Left ventricle myocardium superior (tissue), 1 donor: ENCODE measurements at places on chromosomes 7 and 10. TPM values are rescaled to one million over a fixed set of nuclear protein-coding genes. Genes with fewer than 3 reads are reported as not detected.
A peak's percentile ranks its signal among the peaks of the same experiment; 100 is the strongest.

The CEP55 gene
- 0.40 TPM for total RNA-seq

DNA sequence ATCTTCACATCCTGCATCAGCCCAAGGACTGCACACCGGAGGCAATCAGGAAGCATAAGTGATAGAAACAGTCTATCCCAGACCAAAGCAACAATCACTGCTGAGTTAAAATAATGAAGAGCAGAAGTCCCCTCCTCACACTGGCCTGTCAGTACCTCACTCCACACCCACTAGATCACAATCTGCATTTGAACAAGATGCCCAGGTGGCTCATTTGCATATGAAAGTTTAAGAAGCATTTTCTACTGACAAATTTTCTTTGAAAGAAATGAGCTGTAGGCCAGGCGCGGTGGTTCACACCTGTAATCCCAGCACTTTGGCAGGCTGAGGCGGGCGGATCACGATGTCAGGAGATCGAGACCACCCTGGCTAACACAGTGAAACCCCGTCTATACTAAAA is 77.4 kb downstream of the CUL2 start:
- no peak for DNase-seq

- no peak for DNase-seq
Measured at GRCh38 chr10:128114901-128115300, 11.3 kb downstream of the MKI67 start.

The SPDYE1 gene
- not detected for total RNA-seq

The MALSU1 gene
- total RNA-seq, result 123 TPM

The BLNK gene
- total RNA-seq, result 1.3 TPM

GRCh38 chr10:110643653-110644597 is at the start of gene RBM20:
RBM20 (plus strand) TSS chr10:110644336; CDS start chr10:110644455, 119 bp downstream.
- peak; percentile 86 for DNase-seq

GRCh38 chr10:131730771-131731497 is 169.9 kb upstream of the PPP2R2D start:
- no peak for DNase-seq

- DNase-seq, result no peak
Measured at GRCh38 chr7:139797607-139798006, 19.8 kb upstream of the HIPK2 start.

DNA sequence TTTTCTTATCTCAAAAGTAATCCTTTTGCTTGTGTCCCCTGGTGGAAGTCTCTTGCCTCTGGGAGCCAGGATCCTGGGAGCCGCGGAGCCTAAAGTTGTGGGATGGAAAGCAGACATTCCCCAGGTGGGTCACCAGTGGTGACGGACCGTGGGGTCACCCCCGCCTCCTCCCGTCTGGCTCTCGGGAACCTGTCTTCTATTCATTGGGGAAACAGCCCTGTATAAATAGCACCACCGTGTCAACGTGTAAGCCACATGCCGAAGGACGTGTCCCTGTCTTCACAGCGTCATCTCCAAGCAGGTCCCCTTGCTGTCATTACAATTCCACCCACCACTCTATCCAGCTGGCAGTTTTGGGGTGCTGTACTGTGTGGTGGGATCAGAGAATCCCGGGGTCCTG is 87.5 kb downstream of the ELFN1 start:
- DNase-seq, result no peak

The SOSTDC1 gene
- 1.4 TPM for total RNA-seq

DNA sequence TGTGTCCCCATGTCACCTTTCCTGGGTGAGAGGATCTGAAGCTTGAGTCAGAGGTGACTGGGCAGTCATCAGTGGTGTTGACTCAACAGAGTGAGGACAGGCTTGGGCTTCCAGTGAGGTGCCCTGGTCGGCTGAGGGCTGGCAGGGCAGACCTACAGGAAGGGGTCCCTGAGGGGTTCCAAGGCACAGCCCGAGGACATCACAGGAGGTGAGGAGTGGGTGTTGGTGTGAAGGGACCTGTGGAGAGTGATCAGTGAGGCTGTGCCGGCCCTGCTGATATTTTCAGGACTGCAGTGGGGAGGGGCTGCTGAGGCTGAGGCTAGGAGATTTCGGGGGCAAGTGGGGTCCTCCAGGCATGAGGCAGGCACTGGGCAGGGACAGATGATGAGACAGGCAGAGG is 545.5 kb downstream of the TCERG1L start:
- no peak for DNase-seq

GRCh38 chr10:32650246-32650655 is 204.3 kb downstream of the CCDC7 start:
- DNase-seq, result no peak

DNA sequence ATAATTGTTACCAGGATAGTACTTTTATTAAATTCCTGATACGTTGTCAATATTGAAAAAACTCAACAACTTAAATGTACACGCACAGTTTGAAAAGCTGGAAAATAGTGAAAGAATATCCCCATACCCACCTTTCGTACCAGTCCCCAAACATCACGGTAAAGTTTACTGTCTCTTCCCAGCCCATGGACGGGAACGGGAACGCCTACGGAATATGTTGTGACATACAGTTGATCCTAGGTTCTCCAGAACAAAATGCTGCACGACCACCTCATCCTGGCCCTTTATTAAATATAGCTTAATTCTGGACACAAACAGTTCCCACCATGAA is 527 bp upstream of the BCAP29 start:
- DNase-seq, result no peak

The PODXL gene
- total RNA-seq, result 61.2 TPM

- DNase-seq, result no peak
Measured at GRCh38 chr7:107856806-107857540, 34.0 kb upstream of the DLD start.

- no peak for DNase-seq
Measured at GRCh38 chr10:4847561-4848355, 21.8 kb downstream of the AKR1E2 start.

GRCh38 chr7:43533801-43534479 is 49.0 kb upstream of the STK17A start:
- no peak for DNase-seq

- DNase-seq, result no peak
Measured at GRCh38 chr7:74403521-74404387, 50.0 kb upstream of the GTF2IRD1 start.

DNA sequence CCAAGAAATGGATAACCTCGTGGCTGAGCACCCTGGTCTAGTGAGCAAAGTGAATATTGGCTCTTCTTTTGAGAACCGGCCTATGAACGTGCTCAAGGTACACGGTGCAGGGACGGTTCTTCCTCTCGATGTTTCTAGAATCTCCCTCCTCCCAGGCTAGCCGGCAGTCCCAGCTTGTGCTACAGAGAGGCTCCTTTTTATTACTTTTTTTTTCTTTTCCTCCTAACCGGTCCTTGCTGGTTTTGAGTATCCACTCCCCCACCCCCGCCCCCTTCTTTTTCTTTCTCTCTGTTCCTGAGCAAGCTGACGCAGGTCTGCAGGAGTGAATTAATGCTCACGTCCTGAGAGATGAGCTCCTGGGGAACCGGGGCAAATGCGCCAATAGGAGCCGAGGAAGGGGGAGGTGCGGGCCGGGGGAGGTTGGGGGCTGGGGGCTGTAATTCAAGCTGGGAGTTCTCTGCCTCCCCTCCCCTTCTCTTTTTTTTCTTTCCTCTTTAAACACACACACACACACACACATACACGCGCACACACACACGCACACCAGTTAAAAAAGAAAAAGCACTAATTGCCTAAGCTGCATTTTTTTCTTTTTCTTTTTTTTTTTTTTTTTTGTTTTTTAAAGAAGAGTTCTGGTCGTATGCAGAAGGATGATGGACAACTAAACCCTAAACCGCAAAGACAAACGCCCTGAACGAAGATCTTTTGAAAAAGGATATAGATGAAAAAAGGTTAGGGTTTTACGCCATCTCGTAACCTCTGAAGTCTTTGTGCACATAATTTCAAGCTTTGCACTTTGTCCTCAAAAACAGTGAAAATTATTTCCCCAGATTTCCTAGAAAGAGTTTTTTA is 6.6 kb downstream of the CPA2 start:
- no peak for DNase-seq

- DNase-seq, result no peak
Measured at GRCh38 chr7:97179454-97180104, 62.1 kb downstream of the SDHAF3 start.

DNA sequence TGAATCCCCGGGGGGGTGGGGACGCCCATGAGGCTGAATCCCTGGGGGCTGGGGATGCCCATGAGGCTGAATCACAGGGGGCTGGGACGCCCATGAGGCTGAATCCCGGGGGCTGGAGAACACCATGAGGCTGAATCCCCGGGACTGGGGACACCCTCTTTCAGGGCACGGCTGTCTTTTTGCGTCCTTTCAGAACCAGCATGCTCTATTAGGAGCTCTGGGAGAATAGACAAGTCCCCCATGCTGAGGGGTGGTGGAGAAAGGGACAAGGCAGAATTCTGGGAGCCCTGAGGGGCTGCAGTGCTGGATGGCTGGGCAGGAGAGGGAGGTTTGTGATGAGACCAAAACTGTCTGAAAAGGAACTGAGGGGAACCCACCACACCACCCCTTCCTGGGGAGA is 257.3 kb upstream of the TCERG1L start:
- no peak for DNase-seq

DNA sequence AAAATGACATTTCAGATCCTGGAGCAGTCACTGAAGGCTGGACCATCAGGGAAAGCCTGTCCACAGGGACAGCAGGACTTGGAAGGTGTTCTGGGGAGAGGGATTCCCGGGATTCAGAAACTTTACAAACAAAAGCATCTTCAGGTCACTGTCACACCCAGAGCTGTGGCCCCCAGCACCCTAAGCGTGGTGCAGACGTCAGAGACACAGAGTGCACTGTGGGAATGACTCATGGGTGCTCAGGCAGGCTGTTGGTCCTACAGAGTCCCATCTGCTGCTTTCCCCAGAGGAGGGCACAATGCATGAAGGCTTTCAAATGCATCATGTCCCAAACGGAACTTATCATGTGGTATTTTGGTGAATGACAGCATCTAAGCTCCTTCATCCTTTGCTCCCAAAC is 13.1 kb upstream of the LRMDA start:
- no peak for DNase-seq

GRCh38 chr7:2149672-2150444 is 82.9 kb downstream of the MAD1L1 start:
- DNase-seq, result peak; percentile 46

DNA sequence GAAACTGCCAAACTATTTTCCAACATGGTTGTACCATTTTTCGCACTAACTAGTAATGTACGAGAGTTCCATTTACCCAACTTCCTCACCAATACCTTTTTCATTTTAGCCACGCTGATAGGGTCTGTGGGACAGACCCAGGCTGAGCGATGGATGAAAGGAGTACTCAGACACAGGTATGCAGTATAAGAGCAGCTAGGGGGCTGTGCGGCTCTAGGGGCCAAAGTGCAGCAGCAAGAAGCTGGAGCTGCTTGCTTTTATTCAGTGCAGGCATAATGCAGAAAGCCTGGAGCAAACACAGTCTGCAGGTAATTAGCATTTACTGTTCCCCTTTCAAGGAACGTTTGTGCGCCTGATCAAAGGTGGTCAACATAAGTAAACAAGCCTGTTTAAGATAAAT is 21.0 kb downstream of the UCMA start:
- DNase-seq, result no peak

DNA sequence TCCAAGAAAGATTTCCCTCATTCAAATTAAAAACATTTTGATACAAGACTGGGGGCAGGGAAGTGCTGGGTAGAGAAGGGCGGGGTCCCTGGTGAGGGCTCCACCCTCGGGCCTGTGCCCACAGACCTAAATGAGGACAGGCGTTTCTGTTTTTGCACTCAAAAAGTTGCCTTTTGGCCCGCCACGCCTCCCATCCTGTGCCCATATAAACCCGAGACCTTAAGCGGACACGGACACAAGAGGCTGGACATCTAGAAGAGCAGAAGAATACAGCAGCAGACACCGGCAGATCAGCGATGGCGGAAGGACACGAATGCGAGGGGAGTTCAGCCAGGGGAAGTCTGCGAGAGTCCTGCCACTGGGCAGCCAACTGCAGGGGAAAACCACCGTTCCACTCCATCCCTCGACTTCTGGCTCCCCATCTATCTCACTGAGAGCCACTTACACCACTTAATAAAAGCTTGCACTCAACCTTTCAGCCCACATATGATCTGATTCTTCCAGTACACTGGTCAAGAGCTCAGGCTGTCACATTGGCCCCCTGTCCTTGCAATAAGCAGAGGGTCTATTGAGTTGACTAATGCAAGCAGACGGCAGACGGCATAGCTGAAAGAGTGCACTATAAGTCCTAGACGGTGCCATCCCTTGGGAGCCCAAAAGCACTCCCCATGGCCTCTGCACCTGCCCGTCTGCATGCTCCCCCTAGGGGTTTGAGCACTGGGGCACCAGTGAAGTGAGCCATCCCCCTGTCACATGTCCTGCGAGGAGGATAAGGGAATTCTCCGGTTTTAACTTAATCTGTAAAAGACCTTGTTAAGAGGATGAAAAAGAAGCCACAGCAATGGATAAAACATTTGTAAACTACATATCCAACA is 181.8 kb upstream of the PRSS1 start:
- no peak for DNase-seq

- DNase-seq, result no peak
Measured at GRCh38 chr7:123538189-123538714, 3.9 kb upstream of the IQUB start.

The JAKMIP3 gene
- total RNA-seq, result 2.0 TPM

DNA sequence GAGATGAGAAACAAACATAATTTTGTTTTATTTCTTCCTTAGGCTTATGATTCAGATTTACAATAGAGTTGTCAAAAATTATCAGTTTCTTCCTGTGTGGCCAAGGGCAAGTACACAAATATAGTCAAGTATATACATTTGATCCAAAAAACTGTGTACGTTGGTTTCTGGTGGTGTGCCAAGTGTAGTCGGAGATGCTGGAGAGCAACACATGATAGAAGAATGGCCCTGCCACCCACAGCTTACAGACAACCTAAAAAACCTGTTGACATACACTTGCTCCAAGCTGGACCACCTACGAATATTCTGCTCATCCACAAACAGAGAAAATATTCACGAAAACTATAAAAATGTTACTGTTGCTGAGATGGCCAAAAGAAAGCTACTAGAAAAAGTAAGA is 890.8 kb upstream of the PHF14 start:
- no peak for DNase-seq

GRCh38 chr10:114824391-114824790 is 2.8 kb downstream of the FHIP2A start:
- DNase-seq, result no peak

DNA sequence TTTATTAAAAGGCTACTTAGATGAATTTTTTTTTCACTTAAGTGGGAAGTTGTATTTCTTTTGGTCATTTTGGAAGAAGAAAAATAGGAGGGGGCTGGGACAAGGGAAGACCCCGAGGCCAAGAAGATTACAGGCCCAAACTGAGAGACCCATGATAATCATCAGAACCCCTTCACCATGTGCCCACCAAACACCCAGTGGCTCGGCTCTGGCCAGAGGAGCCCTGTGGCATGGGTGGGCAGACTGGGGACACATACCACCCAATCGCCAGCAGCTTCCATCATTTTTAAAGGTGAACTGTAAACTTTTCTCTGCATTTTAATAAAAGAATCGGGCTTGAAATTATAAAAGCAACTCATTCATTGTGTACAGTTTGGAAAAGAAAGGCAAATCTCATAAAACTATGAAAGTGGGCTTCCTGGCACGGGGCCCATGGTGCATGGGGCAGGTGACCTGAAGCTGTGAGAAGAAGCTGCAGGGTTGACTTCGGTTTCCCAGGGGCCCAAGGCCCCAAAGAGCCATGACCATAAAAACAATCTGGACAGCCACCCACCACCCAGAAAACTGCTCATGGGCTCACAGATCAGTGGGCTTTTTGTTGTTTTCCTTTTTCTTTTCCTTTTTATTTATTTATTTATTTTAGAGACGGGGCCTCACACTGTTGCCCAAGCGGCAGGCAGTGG is 29.4 kb upstream of the RET start:
- DNase-seq, result peak; percentile 15

- no peak for DNase-seq
Measured at GRCh38 chr10:123608047-123608446, 58.1 kb upstream of the GPR26 start.

GRCh38 chr7:156608173-156608478 is 32.4 kb upstream of the RNF32 start:
- no peak for DNase-seq

The CCDC136 gene
- 6.5 TPM for total RNA-seq
